NCI-H345 (cell line): ENCODE measurements at places on chromosomes 6 and 20.

DNA sequence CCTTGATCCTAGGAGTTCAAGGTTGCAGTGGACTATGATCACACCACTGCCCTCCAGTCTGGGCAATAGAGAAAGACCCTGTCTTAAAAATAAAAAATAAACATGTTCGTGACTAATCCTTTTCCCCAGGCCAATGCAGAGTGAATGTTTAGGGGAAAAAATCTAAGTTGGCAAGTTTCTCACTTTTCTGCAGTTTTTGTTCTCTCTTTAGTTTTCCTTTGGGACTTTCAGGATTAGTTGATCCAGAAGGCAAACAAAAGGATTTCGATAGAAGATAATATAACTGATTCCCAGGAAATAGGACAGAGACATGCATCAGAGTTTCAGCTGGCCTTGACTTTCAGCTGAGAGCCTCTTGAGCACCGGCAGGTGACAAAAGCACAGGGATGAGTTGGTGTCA lies 53.3 kb downstream of the SOD2 start:
- peak; percentile 71 for DNase-seq

GRCh38 chr20:58112017-58112781 lies 116.3 kb downstream of the ANKRD60 start:
- DNase-seq, result no peak

- DNase-seq, result no peak
Observed at GRCh38 chr6:75145211-75145610, 60.6 kb downstream of the COL12A1 start.

DNA sequence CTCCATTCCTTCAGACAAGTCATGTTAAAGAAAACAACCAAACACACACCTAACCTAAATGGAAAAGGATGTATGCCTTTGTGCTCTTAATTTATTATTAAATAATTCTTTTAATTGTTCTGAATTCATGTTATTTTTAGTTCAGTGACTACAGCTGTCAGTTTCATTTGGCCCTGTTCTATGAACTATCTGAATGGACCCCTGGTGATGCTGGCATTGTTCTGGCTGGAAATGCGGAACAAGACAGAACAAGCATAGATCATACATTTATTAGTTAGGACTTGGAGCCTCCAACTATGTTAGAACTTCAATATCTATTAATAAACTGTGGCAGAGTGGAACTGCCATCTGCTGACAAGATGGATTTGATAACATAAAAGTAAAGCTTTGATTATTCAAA lies 5.7 kb downstream of the MAP3K7 start:
- no peak for DNase-seq

GRCh38 chr6:24883618-24884017 lies 52.1 kb downstream of the RIPOR2 start:
- no peak for DNase-seq

- no peak for DNase-seq
Observed at GRCh38 chr6:120496661-120497060, 837.6 kb downstream of the TBC1D32 start.

DNA sequence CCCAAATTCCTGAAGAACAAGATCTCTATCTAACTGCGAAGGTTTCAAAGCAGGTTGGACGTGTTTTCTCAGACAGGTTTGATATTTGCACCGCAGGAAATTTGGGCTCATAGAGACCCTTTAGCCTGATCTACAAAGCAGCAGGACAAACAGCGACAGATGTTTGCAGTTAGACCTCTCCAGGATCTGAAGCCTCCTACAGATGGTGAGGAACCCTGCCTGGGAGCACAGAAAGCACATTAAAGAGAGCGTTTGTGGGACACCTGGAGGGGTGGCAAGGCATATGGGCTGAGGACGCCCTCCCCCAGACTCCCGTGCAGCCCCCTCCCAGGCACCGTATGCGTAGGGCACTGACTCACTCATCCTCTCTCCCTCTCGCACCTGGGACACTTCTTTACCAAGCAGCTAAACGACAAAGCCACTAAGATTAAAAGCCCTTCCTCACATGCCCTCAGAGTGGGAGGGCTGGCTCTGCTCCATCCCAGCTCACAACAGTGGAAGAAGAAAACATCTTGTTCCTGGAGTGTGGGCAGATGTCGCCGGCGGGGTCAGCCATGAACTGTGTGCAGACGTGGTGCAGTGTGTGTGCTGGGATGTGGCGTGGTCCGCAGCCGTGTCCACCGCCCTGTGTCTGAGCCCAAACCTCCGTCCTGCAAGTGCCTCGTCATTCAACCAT lies 249.7 kb upstream of the AFDN start:
- DNase-seq, result no peak

DNA sequence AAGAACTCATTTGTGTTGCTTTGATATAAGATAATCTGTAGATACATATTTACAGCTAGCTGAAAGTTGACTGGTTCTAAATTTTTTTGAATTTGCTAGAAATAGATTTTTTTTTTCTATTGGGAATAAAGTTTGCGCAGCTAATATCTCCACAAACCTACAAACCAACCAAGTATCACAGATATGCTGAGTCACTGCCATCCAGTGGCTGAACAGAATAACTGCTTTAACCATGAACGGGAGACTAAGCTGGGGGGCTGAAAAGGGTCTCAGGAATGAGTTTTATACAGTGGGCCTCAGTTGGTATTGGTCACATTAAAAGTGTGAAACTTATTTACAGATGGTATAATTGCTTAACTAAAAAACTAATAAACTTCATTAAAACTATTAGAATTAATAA lies 326.7 kb upstream of the CNR1 start:
- DNase-seq, result no peak

DNA sequence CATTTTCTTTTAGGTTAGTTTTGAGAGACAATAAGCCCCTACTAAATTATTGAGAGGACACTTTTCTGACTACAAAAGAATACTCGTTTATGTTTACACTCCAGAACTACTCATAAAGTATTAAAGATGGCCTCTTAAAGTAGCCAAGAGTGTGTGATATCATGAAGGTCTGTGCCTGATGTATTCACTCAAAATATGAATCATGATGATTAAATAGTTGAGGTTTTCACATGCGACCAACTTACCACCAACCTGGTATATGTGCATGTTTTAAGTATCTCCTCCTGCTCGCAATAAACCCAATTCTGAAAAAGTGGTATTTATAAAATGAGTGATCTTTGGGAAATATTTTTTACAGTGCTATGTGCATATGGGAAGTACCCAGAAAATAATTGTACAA lies 43.9 kb downstream of the IL20RA start:
- no peak for DNase-seq

GRCh38 chr20:53032046-53032445 lies 59.9 kb downstream of the TSHZ2 start:
- no peak for DNase-seq

- DNase-seq, result no peak
Observed at GRCh38 chr6:3382326-3383279, 74.2 kb downstream of the SLC22A23 start.

DNA sequence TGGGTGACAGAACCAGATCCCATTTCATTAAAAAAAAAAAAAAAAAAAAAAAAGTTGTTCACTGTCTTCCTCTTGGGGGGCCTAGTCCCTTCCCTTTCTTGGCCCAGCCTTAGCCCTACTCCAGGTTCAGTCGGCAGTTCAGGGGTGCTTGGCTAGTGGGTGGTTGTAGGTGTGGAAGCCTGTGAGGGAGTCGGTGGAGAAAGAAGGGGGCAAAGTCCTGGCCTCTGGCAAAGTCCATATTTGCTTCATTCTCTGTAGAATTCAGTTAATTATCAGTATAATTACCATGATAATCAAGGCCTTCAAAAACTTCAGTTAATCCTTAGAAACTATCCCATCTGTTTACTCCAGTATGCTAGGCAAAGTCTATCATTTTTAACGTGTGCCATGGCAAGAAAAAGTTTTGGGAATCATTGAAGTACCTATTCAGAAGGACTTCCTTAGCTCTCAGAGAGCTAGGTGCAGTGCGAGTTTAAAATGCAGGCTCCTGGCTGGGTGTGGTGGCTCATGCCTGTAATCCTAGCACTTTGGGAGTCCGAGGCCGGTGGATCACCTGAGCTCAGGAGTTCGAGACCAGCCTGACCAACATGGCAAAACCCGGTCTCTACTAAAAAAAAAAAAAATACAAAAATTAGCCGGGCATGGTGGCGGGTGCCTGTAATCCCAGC lies 205.7 kb upstream of the ARG1 start:
- no peak for DNase-seq

- DNase-seq, result no peak
Observed at GRCh38 chr20:50004229-50004628, 21.4 kb downstream of the SNAI1 start.

DNA sequence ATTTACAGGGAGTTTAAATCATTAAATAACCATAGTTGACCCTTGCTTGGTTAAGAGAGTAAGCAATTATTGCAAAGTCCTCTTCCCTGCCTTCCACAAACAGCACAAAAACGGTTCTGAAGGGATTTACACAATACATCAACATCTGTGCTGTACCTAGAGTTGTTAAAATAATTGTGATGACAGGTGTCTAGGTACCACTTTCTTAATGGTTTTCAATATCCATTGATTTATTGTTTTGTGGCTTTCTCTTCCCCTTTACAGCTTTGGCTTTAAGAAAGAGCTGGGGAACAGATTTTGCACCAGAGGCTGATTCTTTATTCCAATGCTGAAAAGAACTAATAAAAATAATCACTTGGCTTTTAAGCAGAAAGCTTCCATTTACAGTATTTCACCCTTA lies 598 bp upstream of the SOX4 start:
- DNase-seq, result no peak

GRCh38 chr6:123589973-123590372 lies 46.8 kb downstream of the TRDN start:
- no peak for DNase-seq

- peak; percentile 61 for DNase-seq
Observed at GRCh38 chr6:144482142-144482541, 197.0 kb downstream of the UTRN start.

GRCh38 chr20:16955462-16955861 lies 207.3 kb downstream of the OTOR start:
- no peak for DNase-seq

GRCh38 chr6:2196079-2196679 lies 49.2 kb downstream of the GMDS start:
- peak; percentile 7 for DNase-seq

DNA sequence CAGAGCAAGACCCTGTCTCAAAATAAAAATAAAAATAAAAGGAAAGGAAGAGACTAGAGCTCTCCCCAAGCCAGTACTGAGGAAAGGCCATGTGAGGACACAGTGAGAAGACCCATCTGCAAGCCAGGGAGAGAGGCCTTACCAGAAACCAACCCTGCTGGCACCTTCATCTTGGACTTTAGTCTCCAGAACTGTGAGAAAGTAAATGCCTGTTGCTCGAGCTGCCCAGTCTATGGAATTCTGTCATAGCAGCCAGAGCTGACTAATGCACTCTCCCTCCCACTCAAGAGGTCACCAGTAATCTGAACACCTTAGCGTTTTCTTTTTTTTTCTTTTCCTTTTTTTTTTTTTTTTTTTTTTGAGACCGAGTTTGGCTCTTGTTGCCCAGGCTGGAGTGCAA lies 7.3 kb upstream of the PRPH2 start:
- DNase-seq, result no peak

DNA sequence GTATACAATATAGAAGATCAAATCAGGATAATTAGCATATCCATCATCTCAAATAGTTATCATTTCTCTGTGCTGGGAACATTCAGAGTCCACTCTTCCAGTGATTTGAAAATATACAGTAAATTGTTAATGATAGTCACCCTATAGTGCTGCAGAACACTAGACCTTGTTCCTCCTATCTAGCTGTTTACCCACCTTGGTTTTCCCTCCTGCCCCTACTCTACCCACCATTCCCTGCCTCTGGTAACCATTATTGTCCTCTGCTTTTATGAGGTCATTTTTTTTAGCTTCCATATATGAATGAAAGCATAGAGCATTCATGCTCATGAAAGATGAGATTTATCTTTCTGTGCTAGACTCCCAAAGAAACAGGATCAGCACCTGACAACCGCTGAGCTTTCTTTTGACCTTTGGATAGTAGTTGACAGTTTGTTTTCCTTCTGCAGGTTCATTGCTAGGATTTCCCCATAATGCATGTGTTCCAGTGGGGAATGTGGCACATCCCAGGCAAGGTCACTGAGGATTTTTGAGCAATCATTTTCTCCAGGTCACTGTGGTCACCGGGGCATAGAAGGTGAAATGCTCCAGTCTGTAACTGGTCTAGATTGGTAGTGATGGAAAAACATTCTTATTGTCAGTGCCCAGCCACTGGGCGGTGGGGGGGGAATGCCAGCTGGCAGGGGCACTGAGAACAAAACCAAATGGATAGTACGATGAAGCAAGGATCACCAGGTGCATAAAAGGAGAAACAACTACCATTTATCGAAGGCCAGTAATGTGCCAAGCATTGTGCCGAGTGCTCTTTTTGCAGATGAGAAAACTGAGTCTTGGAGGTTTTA lies 33.6 kb upstream of the BCAS1 start:
- no peak for DNase-seq

DNA sequence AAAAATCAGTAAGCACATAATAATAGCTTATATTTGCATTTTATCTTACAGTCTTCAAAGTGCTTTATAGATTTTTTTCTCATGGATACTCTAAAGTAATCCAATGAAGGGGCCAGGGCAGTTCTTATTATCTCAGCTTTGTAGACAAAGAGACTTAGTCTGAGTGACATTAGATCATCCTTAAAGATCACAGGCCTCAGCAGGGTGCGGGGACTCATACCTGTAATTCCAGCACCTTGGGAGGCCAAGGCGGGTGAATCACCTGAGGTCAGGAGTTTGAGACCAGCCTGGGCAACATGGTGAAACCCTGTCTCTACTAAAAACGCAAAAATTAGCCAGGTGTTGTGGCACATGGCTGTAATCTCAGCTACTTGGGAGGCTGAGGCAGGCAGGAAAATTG lies 14.5 kb downstream of the FERMT1 start:
- DNase-seq, result no peak

- no peak for DNase-seq
Observed at GRCh38 chr6:23016696-23017095, 447.3 kb downstream of the HDGFL1 start.

DNA sequence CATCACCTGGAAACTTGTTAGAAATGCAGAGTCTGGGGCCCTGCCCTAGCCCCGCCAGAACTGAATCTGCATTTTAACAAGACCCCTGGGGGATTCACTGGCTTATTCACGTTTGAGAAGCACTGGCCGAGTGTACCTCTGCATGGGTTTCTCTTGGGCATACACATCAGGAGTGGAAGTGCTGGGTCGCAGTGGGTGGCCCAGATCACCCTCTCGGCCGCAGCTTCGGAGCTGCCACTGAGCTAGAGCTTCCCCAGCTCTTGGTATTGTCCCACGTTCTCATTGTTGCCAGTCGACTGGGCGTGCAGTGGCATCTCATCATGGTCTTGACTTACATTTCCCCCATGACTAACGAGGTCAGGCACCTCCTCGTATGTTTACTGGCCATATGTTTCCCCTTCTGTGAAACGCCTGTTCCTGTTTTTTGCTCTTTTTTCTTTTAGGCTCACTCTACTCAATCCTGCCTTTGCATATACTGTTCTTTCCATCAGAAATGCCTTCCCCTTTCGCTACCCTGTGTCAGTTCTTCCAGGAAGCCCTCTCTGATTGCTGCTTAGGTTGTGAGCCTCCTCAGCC lies 3.0 kb upstream of the DLGAP4 start:
- DNase-seq, result no peak
